Activated CD4-positive, alpha-beta memory T cell treated with anti-CD3 and anti-CD28 coated beads for 36 hours (primary cell): ENCODE measurements at places on chromosomes 11 and 22.

GRCh38 chr11:64157631-64158394 lies 8.1 kb downstream of the MACROD1 start:
- H3K36me3 ChIP-seq, result no peaks in the 10 kb centered on the region
- no peak overlapping the region for H3K4me3 ChIP-seq
- H3K27me3 ChIP-seq, result no peaks in the 10 kb centered on the region

- peaks cover 2% of the 10 kb centered on the region for H3K4me1 ChIP-seq
- no peak for DNase-seq
- H3K36me3 ChIP-seq, result peaks cover 3% of the 10 kb centered on the region
- H3K4me3 ChIP-seq, result no peak overlapping the region
- no peaks in the 10 kb centered on the region for H3K27me3 ChIP-seq
- no peak overlapping the region for H3K27ac ChIP-seq
These were observed 111.4 kb downstream of the ATG16L2 start for GRCh38 chr11:72925656-72926055.

DNA sequence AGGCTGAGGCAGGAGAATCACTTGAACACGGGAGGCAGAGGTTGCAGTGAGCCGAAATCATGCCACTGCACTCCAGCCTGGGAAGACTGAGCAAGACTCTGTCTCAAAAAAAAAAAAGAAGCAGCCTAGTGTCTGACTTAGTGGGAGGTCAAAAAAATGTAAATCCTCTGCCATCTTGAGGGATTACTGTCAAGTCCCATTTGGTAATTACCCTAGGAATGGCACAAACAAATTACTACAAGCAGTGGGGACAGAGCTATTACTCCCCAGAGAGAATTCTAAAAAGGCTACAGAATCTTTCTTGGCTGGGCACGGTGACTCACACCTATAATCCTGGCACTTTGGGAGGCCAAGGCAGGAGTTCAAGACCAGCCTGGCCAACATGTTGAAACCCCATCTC lies 3.8 kb downstream of the SERPING1 start:
- H3K4me1 ChIP-seq, result no peaks in the 10 kb centered on the region
- no peak overlapping the region for H3K4me3 ChIP-seq
- H3K27me3 ChIP-seq, result peaks cover 31% of the 10 kb centered on the region
- DNase-seq, result no peak

DNA sequence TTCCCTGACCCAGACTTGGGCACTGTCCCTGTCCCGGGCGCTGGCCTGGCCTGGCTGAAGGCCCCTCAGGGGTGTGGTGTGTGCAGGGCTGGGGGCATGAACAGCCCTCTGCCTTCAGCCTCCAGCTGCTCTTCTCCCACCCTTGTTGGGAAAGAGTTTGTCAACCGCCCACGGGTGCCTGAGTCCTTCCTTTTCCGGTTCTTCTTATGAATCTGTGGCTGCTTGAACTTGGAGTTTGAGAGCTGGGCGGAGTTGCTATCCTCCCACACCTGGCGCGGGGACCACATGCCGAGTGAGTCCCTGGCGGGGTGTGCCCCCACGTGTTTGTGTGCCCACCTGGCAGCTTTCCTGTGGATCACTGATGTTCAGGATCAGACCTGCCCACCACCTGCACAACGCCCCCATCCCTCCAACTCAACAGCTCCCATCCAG lies 13.4 kb downstream of the NFAM1 start:
- no peak overlapping the region for H3K4me3 ChIP-seq
- H3K27me3 ChIP-seq, result peaks cover 2% of the 10 kb centered on the region
- H3K27ac ChIP-seq, result no peak overlapping the region
- H3K4me1 ChIP-seq, result no peaks in the 10 kb centered on the region
- DNase-seq, result peak; percentile 44

DNA sequence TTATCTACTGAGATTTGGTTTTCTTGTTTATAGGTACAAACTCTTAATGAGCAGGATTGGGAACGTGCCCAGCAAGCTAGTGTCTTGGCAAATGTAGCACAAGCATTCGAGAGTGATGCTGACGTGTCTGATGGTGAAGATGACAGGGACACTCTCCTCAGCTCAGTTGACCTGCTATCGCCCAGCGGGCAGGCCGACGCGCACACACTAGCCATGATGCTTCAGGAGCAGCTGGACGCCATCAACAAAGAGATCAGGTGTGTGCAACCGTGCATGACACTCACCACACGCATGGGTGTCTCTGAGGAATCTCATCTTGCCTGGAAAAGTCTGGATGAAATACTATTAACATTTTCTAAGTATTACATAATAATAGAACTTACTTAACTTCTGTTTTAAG lies 54.7 kb upstream of the CTTN start:
- H3K4me1 ChIP-seq, result no peaks in the 10 kb centered on the region
- no peak overlapping the region for H3K4me3 ChIP-seq
- H3K27me3 ChIP-seq, result no peaks in the 10 kb centered on the region
- no peak overlapping the region for H3K27ac ChIP-seq

- H3K27me3 ChIP-seq, result no peaks in the 10 kb centered on the region
- H3K4me1 ChIP-seq, result peaks cover 33% of the 10 kb centered on the region
- DNase-seq, result peak; percentile 88
- peaks cover 33% of the 10 kb centered on the region for H3K36me3 ChIP-seq
These were observed 15.9 kb downstream of the RHOG start for GRCh38 chr11:3824714-3825472.

- H3K27me3 ChIP-seq, result peaks cover 32% of the 10 kb centered on the region
- DNase-seq, result peak; percentile 63
- no peak overlapping the region for H3K4me3 ChIP-seq
- H3K27ac ChIP-seq, result no peak overlapping the region
- no peaks in the 10 kb centered on the region for H3K36me3 ChIP-seq
These were observed 101.1 kb upstream of the SLC22A12 start for GRCh38 chr11:64489831-64490441.

DNA sequence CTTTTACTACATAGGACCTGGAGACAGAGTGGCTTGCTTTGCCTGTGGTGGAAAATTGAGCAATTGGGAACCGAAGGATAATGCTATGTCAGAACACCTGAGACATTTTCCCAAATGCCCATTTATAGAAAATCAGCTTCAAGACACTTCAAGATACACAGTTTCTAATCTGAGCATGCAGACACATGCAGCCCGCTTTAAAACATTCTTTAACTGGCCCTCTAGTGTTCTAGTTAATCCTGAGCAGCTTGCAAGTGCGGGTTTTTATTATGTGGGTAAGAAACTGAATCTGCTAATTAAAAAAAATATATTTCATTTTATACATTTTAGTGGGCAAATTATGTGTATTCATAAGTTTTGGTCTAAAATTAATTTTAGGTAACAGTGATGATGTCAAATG lies 7.8 kb downstream of the BIRC3 start:
- H3K27me3 ChIP-seq, result no peaks in the 10 kb centered on the region
- DNase-seq, result no peak
- peak overlapping the region; percentile 67 for H3K27ac ChIP-seq
- peaks cover 73% of the 10 kb centered on the region for H3K36me3 ChIP-seq
- H3K4me3 ChIP-seq, result no peak overlapping the region
- H3K4me1 ChIP-seq, result peaks cover 58% of the 10 kb centered on the region

DNA sequence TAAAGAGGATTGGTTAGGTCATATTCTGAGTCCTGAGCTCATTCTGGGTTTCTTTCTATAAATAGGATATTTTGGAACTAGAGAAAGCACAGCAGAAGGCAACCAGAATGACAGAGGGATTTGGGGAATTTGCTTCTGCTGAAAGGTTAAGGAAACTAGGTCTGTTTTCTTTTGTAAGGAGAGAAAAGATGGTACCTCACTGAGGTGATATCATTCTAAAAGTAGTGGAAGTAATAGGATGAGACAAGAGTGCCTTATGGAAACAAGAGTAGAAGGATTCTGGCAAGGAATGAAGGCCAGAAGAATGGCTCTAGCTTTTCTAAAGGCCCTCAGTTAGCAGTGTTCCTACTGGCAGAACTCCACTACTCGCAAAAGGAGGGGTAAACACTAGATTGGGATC lies 26.7 kb upstream of the BDNF start:
- peaks cover 4% of the 10 kb centered on the region for H3K4me1 ChIP-seq
- H3K27me3 ChIP-seq, result peaks cover 25% of the 10 kb centered on the region
- no peak overlapping the region for H3K4me3 ChIP-seq
- no peak overlapping the region for H3K27ac ChIP-seq
- H3K36me3 ChIP-seq, result no peaks in the 10 kb centered on the region

DNA sequence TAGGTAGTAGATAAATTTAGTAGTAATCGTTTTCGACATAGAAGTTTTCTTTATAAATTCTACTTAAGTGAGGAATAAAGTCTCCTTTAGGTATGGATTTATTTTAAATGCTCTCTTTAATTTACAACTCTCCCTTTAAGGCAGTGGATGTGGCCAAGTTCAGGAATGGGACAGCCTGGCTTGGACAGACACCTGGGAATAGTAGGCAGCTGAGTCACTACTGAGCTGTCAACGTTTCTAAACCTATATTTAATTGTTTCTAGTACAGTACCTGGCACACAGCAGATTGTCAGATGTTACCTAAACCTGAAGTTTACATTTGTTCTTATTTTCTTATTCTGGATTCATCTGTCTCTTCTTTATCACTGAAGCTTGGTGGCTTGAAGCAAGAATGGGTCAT lies 85.1 kb downstream of the DEPDC5 start:
- no peaks in the 10 kb centered on the region for H3K27me3 ChIP-seq
- no peak overlapping the region for H3K4me3 ChIP-seq
- H3K36me3 ChIP-seq, result peaks cover 41% of the 10 kb centered on the region
- H3K27ac ChIP-seq, result no peak overlapping the region
- peaks cover 12% of the 10 kb centered on the region for H3K4me1 ChIP-seq

- no peaks in the 10 kb centered on the region for H3K27me3 ChIP-seq
- peaks cover 19% of the 10 kb centered on the region for H3K36me3 ChIP-seq
- H3K4me3 ChIP-seq, result no peak overlapping the region
- no peak overlapping the region for H3K27ac ChIP-seq
- H3K4me1 ChIP-seq, result no peaks in the 10 kb centered on the region
- DNase-seq, result no peak
These were observed 40.6 kb upstream of the MN1 start for GRCh38 chr22:27842201-27842600.

DNA sequence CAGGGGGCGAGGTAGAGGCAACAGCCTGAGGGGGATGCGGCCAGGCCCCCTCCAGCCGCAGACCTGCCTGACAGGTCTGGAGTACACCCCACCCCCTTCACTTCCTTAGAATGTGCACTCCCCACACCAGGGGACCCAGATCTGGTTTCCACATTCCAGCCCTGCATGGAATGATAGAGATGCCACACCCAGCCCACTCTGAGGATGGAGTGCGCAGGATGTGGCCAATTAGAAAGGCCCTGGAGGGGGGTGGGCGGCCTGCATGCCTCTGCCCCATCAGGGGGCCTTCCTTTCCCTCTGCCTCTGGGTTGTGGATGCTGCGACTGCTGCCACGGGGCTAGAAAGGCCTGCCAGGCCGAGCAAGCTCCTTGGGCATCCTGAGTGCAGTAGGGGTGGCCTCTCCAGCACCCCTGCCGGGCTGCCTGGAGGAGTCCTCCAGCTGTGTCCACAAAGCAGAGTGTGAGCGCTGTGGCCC lies 28.2 kb upstream of the MGAT3 start:
- H3K27me3 ChIP-seq, result no peaks in the 10 kb centered on the region
- no peaks in the 10 kb centered on the region for H3K4me1 ChIP-seq
- H3K4me3 ChIP-seq, result no peak overlapping the region
- peaks cover 15% of the 10 kb centered on the region for H3K36me3 ChIP-seq

DNA sequence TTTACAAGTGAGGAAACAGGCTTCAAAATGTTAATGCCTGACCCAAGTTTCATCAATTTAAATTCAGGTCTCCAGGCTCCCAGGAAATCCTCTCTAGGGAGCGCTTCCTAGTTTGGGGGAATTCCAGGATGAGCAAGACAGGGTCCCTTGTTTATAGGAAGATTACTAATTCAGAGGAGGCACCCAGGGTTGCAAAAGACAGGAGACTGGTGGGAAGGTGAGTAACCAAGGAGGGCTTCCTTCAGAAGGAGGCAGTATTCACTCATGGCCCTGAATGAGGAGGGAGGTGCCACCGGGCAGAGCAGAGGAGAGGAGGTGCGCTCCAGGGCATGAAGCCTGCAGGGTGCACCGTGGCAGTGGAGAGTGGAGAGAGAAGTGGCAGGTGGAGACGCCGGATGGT lies 1.6 kb downstream of the TMEM132A start:
- peaks cover 23% of the 10 kb centered on the region for H3K36me3 ChIP-seq
- no peak overlapping the region for H3K27ac ChIP-seq
- DNase-seq, result no peak
- H3K4me3 ChIP-seq, result no peak overlapping the region
- H3K4me1 ChIP-seq, result peaks cover 15% of the 10 kb centered on the region

DNA sequence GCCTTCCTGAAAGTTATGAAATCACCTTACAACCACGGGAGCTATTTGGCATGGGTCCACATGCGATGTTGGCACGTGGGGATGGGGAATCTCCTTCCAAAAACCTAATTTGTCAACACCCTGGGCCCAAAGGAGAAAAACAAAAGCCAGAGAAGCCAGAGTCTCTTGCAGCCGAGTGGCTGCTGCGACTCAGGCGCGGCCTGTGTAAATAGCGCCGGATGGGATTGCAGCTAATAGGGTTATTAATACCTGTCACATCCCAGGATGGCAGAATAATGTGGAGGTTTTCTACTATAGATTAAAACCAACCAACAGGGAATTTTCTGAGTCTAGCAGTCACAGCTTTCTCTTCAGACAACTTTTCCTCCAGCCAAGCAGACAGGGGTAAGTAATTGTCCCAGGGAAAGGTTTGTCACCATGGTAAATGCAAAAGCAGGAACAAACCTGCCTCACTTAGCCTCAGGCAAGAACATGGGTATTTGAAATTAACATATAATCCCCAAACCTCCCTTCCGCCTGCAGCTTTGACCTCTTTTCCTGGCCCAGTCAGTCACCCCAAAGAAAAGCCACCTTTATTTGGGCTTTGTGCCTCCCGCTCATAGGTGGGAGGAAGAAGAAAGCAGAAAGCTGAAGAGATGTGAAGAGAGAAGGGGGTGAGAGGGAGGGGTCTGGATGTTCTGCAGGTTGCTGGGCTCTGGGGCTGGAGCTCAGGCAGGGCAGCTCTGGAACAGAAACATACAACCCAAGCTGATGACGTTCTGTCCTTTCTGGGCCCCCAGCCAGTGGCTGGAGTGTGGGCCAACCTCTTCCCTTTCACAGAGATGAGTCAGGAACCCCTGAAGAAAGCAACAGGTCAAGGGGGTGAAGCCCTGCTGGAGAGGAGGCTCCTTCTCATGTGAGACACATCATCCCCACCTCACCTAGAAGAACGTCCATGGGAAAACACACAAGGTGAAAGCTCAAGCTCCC lies 376.5 kb downstream of the NXPE2 start:
- H3K36me3 ChIP-seq, result no peaks in the 10 kb centered on the region
- no peaks in the 10 kb centered on the region for H3K4me1 ChIP-seq
- H3K4me3 ChIP-seq, result no peak overlapping the region

DNA sequence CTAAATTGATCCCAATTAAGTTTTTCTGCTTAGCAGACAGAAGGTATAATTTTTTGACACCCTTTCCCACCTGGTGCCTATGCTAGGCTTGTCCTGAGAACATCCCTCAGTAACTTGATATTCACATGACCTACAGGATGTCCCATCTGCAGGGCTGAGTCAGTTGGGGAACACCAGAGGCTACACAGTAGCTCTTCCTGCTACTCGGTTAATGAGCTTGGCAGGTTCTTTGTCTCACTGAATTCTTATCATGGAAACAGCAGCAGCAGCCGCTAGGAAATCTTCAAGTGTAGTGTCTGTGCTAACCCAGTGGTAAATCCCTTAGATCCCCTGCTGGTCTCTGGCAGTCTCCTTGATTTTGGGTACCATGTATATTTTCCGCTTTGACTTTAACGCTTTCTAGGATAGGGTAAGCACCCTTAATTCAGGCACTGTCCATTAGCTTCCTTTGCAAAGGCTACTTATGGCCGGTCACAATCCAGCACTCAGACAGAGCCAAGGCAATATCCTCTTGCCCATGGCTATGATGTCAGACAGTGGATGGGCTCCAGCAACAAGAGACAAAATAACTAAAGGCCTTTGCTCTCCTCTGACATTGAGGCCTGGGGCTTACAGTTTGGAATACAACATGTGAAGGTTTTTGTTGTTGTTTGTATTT lies 8.5 kb downstream of the MRPL16 start:
- no peak overlapping the region for H3K4me3 ChIP-seq
- no peaks in the 10 kb centered on the region for H3K27me3 ChIP-seq
- H3K36me3 ChIP-seq, result peaks cover 15% of the 10 kb centered on the region
